ENCODE measurements at places on chromosomes 16 and 17.
A peak's percentile ranks its signal among the peaks of the same experiment; 100 is the strongest.

GRCh38 chr17:63538693-63539595 is 11.3 kb upstream of the DCAF7 start:
- no peak for DNase-seq

DNA sequence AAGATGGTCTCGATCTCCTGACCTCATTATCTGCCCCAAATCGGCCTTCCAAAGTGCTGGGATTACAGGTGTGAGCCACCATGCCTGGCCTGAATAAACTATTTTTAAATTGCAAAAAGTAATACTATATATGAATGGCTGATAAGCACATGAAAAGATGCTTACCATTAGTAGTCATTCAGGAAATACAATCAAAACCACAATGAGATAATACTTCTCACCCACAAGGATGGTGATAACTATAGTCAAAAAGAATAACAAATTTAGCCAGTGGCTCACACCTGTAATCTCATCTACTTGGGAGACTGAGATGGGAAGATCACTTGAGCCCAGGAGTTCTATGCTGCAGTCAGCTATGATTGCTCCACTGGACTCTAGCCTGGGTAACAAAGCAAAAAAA is 2.4 kb upstream of the TACO1 start:
- no peak for DNase-seq

- DNase-seq: no peak
Measured at GRCh38 chr17:10761281-10761680, 31.5 kb upstream of the TMEM220 start.

DNA sequence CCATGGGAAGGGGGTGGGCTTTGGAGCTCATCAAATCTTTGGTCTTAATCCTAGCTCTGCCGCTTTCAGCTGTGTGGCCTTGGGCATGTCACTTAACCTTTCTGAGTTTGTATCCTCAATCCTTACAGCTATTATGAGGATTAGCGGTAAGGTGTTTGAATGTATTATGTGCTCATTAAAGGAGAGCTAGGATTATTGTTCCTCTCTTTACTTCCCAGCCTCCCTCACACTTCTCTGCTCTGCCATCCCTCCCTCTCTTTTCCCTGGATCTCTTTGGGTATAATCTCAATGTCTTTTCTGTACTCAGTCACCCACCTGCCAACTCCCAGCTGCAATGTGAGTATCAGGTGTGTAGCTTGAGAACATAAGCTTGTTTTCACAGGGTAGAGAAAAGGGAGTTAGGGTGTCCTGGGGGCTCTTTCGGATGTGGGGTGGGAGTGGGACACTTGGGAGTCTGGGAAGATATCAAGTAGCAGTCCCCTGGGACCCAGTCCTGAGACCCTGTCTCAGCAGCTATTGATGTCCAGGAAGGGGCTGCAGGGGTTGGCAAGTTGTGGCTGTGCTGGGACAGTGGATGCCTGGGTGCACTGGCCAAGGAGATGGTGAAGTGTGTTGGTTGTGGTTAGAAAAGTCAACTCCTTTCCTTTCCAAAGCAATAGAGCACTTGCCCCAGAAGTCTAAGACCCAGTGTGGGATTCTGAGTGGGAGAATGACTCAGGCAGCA is 1.8 kb downstream of the EFNB3 start:
- no peak for DNase-seq

- no peak for DNase-seq
Measured at GRCh38 chr17:60920107-60920506, 242.5 kb downstream of the BCAS3 start.

GRCh38 chr17:72075995-72076677 is 44.7 kb upstream of the SOX9 start:
- no peak for DNase-seq

DNA sequence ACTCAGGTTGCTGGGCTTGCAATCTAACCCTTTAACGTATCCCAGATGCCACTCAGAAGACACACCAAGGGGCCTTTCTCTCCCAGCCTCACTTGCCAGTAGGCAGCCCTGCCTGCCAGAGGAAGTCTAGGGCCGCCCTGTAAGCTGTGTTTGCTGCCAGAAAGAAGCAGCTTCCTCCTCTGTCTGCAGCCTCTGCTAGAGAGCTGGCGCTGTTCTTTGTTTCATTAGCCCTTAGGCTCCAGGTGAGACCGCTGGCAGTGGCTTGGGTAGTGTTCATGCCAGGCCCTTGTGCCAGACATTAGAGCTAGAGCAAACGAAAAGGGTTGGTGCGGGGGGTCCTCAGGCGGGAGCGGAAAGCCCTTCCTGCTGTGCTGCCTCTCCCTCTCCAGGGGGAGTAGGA is 8.9 kb downstream of the CTRL start:
- no peak for DNase-seq

- DNase-seq: no peak
Measured at GRCh38 chr16:57032931-57033330, 43.6 kb downstream of the NLRC5 start.

DNA sequence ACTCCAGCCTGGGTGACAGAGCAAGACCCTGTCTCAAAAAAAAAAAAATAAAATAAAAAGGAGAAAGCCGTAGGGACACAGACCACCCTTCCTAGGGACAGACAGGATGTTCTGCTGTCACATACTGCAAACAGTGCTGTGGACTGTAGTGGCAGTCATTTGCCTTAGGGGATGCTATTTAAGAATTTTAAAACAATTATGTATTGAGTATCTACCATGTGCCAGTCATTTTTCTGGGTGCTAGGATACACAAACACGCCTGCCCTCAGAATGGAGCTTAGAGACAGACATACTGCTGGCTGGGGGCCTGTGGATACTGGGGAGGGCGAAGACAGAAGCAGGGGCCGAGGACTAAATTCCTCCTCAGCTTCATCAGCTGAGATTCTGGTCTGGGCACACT is 45.5 kb downstream of the MRC2 start:
- DNase-seq: no peak

DNA sequence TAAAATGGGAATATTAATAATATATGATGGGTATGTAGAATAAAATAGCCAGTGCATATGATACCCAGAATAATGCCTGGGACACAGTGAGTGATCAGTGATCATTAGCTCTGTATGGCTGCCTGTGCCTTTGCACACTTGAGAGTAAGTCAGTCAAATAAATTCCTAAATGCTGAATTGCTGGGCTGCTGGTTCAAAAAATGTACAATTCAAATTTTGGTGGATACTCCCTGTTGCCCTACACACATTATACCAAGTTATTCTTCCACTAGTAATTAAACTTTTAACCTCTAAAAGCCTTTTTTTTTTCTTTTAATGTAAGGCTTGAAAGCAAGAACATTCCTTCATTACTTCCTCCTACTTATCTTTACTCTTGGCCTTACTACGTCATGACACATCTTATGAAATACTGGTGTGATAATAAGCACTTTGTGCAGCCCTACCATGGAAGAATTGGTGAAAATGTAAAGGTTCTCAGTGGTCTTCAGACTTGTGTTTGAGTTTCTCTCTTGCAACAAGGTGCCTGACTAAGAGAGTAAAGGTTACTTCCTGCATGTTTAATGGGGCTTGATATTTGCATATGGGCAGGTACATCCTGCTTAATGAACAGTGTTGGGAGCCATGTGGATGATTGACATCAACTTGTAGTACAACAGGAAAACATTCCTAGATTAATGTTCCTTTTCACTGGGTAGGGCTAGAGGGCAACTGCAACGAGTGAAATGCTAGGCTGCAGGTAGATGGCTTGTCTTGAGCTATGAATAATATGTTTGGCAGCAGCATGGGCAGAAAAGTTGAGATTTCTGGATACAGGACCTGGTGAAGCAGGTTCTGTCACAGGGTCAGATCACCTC is 84.3 kb downstream of the PRKCA start:
- no peak for DNase-seq

GRCh38 chr17:5553479-5553878 is 30.8 kb downstream of the NLRP1 start:
- DNase-seq: no peak

DNA sequence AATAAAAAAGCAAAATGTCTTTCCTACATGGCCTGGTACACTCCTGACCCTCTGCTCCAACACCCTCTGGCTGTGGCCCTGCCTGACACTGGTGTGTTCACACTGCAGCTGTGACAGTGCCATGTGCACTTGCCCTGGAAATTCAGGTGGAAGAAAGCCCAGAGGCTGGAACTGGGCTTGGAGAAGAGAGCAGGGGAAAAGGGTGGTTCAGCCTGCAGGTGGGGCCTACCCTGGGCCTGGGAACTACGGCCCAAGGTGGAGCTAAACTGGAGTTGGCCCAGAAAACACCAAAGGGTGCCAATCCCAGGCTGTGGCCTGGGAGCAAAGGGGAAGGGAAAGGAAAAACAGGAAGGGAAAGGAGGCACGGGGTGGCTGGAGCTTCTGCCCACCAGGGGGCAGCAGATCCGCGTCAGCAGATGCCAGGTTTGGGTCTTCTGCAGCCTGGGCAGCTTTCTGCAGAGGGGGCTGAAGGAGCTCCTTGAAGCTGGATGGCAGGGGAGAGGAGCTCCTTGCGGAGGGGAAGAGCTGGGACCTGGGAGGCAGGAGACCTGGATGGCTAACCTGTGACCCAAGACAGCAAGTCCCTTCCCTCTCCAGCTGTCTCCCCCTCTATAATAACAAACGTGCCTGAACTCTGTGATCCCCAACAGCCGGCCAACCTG is 15.4 kb upstream of the CTCF start:
- peak; percentile 58 for DNase-seq

DNA sequence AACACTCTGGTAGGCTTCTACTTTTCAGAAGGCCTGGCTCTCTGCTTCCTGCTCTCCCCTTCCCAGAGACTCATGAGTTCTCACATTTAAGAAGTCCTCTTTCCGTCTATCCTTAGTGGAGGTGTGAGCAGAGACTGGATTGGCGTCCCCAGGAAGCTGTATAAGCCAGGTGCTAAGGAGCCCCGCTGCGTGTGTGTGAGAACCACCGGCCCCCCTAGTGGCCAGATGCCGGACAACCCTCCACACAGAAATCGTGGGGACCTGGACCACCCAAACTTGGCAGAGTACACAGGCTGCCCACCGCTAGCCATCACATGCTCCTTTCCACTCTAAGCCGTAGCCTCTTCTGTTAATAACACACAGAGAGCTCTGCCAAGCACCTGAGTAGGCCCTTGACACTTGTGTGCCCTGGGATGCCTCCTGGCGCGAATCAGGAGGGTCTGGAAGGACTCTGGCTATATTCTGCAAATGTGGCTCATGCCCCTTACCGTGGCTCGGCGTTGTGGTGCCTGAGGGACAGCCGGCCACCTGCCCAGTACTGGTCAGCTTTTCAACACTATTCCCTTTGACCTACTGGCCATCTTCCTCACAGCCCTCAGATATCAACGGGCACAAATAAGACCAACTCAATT is 13.9 kb downstream of the CYB5D2 start:
- no peak for DNase-seq

- DNase-seq: no peak
Measured at GRCh38 chr17:7027335-7027734, 4.5 kb downstream of the BCL6B start.

DNA sequence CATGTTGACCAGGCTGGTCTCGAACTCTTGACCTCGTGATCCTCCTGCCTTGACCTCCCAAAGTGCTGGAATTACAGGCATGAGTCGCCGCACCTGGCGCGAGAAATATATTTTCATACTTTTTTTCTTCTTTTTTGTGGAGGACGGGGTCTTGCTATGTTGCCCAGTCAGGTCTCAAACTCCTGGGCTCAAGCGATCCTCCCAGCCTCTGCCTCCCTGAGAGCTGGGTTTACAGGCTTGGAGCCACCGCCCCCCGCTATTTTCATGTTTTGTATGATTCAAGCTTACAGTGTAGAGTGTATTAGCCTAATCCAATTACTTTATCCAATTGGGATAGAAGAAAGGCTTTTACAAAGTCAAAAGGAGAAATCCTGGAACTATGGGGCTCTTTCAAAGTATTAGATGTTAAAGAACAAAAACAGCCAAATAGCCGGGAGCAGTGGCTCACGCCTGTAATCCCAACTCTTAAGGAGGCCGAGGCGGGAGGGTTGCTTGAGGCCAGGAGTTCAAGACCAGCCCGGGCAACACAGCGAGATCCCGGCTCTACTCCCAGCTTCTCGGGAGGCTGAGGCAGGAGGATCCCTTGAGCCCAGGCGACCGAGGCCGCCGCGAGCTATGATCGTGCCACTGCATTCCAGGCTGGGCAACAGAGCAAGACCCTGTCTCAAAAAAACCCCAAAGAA is 1.4 kb upstream of the MAP1LC3B start:
- no peak for DNase-seq
